Activated T-helper 1 cell treated with Interleukin-2 at 50 U/mL for 16 hours (primary cell): ENCODE measurements at places on chromosomes 12 and 14.

GRCh38 chr12:64733857-64734256, 25.3 kb downstream of the GNS start:
- no peak for DNase-seq

DNA sequence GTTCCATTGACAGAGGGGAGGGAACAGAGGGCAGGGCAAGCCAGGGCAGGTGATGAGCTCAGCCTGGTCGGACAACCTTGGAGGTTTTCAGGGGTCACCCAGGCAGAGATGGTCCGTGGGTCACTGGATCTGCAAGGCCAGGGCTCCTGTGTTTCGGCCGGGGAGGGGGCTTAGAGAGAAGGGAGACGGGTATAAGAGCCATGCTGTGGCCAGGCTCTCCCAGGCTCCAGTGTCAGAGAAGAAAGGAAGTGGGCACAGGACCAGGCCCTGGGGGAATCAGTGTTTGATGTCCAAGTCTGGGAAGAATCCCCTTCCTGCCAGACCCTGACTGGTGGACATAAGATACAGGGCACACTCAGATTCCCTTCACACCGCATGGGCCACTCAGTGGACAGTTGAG, 36.9 kb downstream of the DIO3 start:
- no peak for DNase-seq

GRCh38 chr12:76568888-76569551, 9.4 kb upstream of the OSBPL8 start:
- DNase-seq, result no peak

DNA sequence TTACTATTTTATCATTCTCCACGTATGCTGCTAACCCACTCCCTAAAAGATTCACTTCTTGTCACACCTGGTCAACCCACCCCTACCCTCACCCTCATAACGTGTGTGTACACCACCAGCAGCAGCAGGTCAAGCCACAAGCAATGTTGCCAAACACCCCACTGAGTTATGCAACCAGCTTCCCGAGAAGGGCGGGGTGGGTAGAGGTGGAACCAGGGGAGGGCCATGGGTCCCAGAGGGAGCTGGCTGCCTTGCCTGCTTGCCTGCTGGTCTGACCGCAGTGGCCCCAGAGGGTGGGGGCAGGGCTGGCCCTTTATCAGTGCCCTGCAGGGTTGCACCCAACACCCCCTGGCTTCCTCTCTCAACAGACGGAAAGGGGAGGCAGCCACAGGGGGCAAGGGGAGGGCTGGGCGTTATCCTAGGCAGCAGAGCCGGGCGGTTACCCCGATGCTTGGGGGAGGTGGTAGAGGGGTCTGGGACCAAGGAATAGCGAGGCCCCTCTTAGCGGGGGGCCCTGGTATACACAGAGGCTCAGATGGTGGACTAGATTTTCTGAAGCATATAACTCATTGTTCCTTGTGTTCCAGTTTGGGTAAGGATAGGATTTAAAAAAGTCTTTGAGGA, 3.5 kb upstream of the NFE2 start:
- DNase-seq, result no peak

GRCh38 chr12:132432721-132433577, 57.0 kb upstream of the FBRSL1 start:
- DNase-seq, result no peak

DNA sequence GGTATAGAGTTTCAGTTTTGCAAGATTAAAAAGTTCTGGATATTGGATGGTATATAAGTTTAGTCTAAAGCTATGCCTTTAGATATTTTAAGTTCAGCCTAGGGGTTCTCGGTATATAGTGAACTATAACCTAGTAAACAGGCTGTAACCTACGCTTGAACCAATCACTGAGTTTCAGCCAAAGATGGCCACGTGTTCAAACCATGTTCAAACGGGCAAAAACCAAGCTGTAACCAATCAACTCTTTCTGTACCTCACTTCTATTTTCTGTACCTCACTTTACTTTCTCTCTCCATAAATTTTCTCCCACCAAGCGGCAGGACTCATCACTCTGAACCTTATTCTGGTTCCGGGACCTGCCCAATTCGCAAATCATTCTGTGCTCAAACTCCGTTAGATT, 1.4 kb downstream of the TMBIM4 start:
- DNase-seq, result no peak

DNA sequence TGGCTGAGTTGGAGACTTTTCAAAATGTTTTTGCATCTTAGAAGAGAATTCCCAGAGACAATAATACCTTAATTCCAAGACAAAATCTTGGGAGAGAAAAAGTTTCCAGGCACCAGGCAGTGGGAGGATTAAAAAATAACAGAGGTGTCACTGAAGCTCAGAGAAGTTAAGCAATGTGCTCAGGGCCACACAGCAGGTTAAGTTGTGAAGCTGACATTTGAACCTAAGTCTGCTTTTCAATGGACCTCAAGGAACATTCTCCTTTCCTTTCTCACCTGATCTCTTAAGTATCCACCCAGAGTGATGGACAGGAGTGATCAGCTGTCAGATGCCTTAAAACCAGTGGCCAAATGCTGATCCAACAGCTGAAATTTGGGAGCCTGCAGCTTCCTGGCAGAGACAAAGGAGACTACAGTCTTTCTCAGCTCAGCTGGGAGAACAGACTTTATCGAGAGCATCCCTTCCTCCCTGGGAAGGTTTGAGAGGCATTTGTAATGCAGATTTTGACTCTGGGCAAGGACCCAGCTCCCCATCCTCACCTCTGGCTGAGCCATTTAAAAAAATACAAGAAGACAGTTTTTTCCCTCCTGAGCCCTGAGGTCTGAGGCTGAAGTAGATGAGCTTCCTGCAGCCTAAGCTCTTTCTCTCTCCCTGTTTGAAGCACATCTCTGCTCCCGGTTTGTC, 174.9 kb upstream of the RPH3A start:
- no peak for DNase-seq

DNA sequence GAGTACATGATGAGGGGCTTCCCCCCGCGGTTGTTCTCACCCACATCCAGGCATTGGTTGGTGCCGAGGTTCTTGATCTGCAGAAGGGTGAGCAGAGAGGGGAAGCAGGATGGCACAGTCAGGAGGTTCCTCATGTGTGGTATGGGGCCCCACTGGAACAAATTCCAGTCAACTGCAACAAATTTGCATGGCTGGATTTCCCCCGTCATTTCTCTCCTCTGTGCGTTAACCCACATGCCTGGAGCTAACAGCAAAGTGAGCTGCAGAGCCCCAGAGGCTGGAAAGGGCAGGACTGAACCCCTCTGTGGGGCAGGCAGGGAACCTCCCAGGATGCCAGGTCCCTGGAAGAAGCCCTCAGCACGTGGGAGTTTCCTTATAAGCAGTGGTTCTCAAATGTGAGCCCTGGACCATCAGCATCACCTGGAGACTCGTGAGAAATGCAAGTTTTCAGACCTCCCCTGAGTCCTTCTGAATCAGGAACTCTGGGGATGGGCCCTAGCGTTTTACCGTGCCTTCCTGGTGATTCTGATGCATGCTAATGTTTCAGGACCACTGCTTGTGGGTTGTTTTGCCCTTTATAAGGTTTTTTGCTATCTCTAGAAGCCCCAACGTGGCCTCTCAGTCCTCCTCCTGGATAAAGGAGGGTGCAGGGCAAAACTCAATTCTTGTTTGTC, 11.0 kb upstream of the CELA1 start:
- DNase-seq, result no peak

DNA sequence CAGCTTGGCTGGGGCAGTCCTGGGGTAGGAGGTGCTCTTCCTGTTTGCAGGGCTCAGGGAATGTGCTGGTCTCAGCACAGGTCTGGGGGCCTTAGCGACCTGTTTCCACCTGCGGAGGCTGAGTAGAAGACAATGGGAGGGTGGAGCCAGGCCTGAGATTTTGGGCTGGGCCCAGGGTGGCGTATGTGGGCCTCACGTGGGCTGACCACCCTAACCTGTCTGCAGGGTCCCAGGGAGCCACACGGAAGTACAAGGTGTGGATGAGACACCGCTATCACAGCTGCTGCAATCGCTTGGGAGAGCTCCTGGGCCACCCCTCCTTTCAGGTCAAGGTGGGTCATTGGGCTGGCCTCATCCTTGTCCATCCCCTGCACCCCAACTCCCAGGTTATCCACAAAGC, 1.1 kb downstream of the NOC4L start:
- DNase-seq, result no peak

- DNase-seq, result no peak
These were observed 64.0 kb downstream of the PIWIL1 start for GRCh38 chr12:130401703-130402102.

GRCh38 chr14:70193396-70193795, 4.6 kb upstream of the SLC8A3 start:
- no peak for DNase-seq

GRCh38 chr12:7114851-7115250, 5.8 kb upstream of the C1RL start:
- DNase-seq, result no peak

GRCh38 chr12:81843599-81843998, 84.4 kb upstream of the PPFIA2 start:
- DNase-seq, result no peak

DNA sequence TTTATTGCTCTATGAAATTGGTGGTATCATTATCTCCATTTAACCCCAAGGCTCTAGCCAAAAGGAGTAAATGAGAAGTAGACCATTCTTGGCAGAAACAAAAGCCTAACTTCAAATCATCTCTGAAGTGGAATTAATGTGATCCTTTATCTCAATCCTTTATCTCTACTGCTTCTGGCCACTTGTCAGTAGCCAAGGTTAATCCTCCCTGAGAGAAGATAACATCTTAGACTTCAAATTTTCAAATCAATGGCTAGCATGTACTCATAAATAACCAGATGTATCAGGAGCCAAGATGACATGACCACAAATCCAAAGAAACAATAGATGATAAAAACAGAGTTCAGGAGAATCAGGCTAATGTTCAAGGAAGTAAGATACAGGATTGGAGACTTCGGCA, 123.1 kb upstream of the RASSF8 start:
- no peak for DNase-seq

GRCh38 chr12:59383079-59383822, 212.6 kb upstream of the SLC16A7 start:
- DNase-seq, result no peak

GRCh38 chr14:87231336-87232026, 761.5 kb downstream of the GALC start:
- no peak for DNase-seq

DNA sequence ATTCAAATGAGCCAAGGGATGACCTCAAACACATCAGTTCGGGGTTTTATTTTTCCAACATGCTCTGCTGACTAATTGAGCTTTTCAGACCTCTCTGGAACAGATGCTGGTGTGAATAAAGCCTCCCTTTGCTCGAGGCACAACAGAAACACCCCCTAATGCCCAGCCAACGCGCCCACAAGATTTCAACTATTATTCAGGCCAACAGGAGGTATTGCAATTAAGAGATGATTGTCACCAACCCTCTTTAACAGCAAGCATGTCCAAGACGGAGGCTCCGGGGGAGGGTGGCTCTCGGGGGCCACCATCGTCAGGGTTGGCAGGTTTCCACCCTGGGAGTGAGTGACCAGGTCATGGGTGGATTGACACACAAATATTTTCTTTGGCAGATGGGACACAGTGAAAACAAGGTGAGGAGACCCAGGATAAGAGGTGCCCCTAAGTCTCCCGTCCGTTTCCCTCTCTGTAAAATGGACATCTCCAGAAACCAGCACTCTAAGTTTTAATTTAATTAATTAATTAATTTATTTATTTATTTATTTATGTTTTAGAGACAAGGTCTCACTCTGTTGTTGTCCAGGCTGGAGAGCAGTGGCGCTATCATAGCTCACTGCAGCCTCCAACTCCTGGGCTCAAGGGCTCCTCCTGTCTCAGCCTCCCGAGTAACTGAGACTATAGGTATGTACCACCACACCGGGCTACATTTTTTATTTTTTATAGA, 56.1 kb downstream of the MAP1LC3B2 start:
- DNase-seq, result no peak

GRCh38 chr12:62739266-62740015, 195.5 kb downstream of the PPM1H start:
- no peak for DNase-seq

GRCh38 chr12:24795699-24796347, 153.1 kb downstream of the BCAT1 start:
- DNase-seq, result no peak

DNA sequence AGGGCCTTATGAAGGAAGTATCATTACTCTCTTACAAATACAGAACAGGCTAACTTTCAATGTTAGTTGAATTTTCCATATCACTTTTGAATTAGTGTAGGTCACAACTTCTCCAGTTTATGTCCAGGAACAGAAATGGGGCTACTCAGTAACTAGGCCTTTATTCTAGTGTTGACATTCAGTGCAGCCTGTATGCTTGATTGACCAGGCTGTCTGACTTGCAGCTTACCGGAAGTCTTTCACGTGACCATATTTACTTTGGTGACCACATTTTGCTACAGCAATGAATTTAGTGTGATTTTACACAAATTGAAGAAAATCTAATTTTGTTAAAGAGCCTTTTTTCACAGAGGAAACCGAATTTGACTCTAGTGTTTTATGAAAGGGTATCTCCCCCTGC, 12.4 kb downstream of the MTERF2 start:
- DNase-seq, result no peak

GRCh38 chr12:31710021-31710818, 18.6 kb downstream of the AMN1 start:
- no peak for DNase-seq

GRCh38 chr12:2034633-2035430, 18.0 kb upstream of the CACNA1C start:
- DNase-seq, result peak; percentile 79

DNA sequence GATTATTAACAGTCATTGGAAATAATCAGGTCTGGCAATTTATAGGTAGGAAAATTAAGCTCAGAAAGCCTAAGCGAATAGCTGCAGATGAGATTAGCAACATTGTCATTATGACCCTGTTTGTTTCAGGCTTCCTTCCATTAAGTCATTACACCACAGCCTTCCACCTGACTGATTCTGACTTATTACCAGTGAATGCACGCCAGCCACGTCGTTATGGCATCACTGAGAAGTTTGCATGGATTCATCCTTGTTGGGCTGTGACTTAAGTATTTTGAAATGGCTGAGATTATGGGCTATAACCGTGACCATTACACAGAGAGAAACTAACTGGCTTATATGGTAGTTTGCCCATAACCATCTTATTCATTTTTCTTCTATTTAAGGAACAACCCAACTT, 18.6 kb downstream of the RASSF8 start:
- no peak for DNase-seq

DNA sequence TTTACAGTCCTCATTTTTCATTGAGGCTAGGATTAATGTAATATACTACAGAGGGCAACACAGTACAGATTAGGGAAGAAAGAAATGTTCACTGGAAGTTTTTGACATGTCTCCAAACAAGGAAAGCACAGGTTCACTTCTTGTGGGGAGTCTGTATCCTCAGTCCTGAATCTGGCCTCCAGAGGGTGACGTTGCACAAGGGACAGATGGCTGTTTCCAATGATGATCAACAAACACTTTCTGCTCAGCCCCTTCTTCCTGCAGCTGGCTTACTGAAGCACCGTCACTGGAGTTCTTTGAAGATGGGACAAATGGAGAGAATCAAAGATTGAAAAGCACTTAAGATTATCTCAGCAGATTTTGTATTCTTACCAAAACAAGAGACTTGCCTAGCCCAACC, 123.3 kb upstream of the OR4E1 start:
- DNase-seq, result no peak

GRCh38 chr14:95370076-95370475, 50.4 kb upstream of the CLMN start:
- DNase-seq, result no peak

- no peak for DNase-seq
These were observed 40.2 kb downstream of the DACT1 start for GRCh38 chr14:58677996-58678395.
